ENCODE measurements at places on chromosomes 7 and 10.
A peak's percentile ranks its signal among the peaks of the same experiment; 100 is the strongest.

GRCh38 chr10:33150889-33151288 is 183.6 kb downstream of the NRP1 start:
- no peak for DNase-seq

- no peak for DNase-seq
These were observed 27.8 kb downstream of the ZNRF2 start for GRCh38 chr7:30312178-30312577.

- DNase-seq = peak; percentile 53
These were observed 18.8 kb downstream of the NOBOX start for GRCh38 chr7:144384555-144385245.

GRCh38 chr7:91582799-91583477 is 297.6 kb downstream of the MTERF1 start:
- DNase-seq = no peak

DNA sequence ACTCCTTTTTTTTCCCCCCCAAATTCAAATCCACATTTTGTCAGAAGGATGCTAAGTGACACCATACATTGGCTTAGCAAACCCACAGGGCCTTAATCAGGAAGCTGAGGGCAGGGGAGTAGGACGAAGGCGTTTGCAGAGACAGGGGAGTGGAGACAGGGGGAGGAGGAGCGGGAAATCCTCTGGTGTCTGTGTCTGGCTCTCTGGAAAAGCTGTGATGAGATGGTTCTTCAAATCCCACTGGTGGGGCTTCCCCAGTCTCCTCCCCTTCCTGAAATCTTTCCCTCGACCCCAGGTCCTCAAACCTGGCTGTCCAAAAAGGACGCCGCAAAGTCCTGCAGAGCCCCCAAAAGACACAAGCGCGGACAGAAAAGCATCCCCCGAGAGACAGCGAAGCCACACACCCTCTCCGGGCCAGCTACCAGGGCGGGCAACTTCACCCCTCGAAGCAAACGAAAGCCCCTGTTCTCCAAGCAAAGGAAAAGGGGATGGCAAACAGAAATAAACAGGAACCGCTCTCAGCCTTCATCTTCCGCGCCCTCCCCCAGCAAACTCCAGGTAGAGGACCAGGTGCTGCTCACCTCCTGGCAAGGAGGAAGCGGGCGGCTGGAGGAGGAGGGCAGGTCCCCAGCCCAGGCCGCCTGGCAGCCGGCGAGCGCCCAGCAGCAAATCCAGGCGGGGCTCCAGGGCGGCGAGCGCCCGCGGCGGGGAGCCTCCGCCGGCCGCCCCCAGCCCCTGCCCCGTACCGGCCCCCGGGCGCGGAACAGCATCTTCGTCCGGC is 520 bp downstream of the ELAPOR2 start:
- DNase-seq = no peak

DNA sequence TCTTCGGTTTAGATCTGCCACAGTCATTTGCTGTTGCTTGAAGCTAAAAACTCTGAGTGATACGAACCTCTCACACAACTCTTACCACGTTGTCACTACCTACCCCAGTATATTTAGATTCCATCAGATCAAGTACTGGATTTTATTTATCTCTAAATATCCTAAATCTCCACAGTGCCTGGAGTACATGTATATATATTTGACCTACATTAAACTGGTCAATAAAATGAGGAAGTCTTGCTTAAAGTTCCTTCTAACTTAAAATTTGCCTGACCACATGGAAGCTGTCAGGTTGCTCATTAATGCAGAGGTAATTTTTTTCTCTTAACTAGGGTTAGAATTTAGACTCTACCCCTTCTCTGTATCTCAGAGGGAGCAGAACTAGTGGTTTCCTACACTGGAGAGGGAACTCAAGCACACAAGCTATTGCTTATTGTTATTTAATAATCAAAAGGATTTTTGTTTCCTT is 3.1 kb upstream of the MACC1 start:
- DNase-seq = no peak

- no peak for DNase-seq
These were observed 187.6 kb downstream of the RNF133 start for GRCh38 chr7:122511268-122511667.

- DNase-seq = no peak
These were observed 51.0 kb downstream of the SKAP2 start for GRCh38 chr7:26813432-26813831.

DNA sequence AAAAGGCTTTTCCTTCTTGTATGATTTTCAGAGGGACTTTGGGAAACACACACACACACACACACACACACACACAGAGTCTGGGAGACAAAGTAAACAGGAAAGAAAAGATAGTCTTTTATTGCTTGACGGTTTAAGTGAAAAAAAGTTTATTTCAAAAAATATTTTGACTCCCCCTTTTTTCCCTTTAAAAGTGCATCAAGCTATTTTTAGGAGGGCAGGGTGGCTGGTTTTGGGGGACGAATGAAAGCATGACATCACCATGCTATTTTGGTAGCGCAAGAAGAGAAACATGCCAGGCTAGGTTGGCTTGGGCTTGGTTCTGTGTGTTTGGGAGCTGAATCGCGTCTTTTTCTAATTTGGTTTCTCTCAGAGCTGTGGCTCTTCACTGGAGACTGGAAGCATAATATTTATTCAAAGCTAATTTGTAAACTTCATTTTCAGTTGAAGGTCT is 129.2 kb downstream of the BAMBI start:
- DNase-seq = no peak

DNA sequence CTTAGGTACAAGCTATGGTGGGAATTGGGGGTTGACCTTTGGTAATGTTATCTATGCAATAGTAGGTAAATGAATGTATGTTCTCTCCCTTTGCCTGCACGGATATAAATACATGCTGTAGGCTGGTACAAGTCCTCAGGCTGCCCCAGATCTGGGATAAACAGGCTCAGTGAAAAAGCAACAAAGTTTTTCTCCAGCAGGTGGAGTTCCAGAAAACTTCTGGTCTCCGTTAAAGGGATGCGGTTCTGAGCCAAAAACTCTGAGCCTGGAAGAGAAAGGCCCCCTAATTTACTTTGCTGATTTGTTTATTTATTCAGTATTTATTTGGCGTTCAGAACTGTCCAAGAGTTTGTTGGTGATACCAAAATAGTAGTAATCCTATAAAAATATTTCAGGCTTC is 204.7 kb downstream of the ADRA2A start:
- no peak for DNase-seq

- DNase-seq = no peak
These were observed 256.0 kb downstream of the TRIL start for GRCh38 chr7:28702171-28702570.

DNA sequence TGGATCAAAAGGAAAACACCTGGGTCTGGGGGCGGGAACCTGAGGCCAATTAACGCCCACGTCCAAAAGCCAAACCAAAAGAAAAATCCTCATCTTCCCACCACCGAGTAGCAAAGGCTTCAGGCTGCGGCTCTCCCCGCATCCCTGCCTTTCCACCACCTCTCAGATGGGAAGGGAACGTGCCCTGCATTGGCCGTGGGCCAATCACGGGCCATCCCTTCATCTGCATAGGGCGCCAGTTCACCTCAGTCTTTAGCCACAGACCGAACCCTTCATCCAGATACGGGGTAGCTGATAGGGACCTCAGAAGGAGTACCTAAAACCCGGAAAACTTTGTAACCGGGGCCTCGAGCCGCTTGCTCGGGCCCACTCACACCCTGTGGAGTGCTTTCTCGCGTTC is 626 bp downstream of the PRPF18 start:
- DNase-seq = no peak

DNA sequence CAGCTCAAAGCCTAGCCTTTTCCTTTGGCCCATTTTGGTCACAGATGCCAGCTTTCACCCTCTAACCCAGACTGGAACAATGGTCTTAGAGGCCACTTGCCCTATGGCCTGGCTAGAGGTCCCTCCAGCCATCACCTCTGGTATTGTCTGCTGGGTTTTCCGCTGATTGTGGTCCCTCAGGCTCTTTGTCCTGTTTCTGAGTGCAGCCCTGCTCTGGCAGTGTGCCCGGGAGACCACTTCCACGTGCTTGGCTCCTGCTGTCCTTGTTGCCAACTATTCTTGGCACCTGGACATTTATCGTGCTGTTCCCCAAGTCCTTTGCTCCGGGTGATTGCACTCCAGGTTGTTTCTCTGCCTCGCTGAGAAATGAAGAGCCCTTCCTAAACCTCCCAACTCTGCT is 53.3 kb upstream of the FAM180A start:
- no peak for DNase-seq

DNA sequence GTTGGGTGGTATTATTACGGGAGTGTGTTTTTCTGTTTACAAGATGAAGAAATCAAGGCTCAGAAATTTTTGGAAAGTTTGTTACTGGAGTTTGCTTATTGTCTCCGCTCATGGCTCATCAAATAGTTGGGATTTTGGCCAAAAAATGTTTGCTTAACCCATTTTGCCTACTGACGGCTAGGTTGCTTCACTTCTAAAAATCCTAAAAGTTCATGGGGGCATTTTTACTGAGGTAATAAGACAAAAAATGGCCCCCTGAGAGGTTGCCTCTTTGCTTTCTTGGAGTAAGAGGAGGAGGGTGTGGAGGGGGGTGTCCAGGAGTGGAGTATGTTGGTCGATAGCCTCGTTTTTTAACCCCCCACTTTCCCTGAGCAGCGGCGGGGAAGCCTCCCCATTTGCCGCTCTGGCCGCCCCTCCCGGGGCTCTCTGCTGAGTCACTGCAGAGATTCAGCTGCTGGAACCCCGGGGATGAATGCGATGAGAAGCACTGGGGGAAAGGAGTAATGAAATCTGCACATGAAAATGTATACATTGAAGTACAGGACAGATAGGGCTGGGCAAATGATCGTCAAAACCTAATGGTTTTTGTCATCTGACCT is 1.5 kb downstream of the MEST start:
- no peak for DNase-seq

- DNase-seq = peak; percentile 15
These were observed 56.8 kb upstream of the DGKI start for GRCh38 chr7:137903382-137904169.

DNA sequence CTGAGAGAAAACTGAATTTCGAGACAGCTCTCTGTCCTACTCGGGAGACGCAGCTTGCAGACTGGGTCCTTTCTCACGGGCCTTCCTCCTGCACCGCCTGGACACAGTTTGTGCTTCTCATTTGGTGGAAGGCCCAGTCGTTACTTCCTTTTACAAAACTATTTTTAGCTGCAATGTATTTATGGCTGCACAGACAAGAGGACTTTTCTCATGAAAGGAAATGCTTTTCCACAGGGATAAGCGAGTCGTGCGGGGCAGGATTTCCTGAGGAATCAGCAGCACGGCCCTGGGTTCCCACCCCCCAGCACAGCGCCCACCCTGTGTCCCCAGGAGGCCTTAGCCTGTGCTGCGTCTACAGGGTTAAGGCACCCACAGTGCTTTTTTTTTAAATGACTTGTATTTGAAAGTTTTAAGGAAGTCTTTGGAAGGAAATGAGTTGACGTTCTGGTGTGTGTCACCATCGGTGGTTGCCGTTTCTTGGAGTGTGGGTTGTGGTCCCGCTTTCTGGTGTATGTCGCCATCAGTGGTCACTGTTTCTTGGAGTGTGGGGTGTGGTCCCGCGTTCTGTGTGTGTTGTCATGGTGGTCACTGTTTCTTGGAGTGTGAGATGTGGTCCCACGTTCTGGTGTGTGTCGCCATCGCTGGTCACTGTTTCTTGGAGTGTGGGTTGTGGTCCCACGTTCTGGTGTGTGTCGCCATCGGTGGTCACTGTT is 50.9 kb downstream of the INPP5A start:
- no peak for DNase-seq

- DNase-seq = no peak
These were observed 595.5 kb upstream of the PFKP start for GRCh38 chr10:2471811-2472210.

- DNase-seq = no peak
These were observed 79.6 kb downstream of the BMPR1A start for GRCh38 chr10:86836044-86836443.

DNA sequence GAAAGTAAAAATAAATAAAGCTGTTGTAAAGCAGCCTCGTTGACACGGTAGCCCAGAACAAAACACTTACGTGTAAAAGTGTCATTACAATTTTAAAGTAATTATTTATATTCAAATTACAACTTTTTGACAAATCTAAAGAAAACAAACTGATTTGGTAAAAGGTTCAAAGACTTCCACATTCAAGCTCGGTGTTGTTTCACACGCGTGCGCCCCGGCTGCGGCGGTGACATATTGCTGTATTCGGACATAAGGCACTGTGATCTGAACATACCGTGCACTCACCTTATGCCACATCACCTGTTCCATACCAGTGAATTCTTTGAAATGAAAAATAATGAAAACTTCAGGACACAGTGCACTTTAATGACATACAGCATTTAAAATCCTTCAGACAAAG is 36.9 kb upstream of the RHEB start:
- DNase-seq = no peak

GRCh38 chr7:234708-235553 is 42.6 kb downstream of the FAM20C start:
- DNase-seq = no peak

- DNase-seq = no peak
These were observed 111.7 kb upstream of the ZNF804B start for GRCh38 chr7:88647825-88648224.

GRCh38 chr10:17353568-17354300 is 100.7 kb downstream of the ST8SIA6 start:
- no peak for DNase-seq

DNA sequence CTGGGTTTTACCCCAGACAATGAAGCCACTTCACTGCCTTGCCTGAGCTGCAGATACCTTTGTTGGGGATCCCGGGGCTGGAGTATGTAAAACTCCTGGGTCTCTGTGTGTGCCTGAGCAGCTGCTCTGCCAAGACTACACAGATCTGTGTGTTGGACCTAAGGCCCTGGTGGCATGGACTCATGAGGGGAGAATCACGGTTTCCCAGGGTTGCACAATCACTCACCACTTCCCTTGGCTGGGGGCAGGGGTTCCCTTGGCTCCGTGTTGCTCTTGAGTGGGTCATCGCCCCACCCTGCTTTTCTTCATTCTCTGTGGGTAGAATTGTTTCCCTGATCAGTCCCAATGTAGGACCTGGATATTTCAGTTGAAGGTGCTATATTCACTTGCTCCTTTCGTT is 13.9 kb upstream of the TBATA start:
- DNase-seq = no peak

- no peak for DNase-seq
These were observed 13.2 kb downstream of the CHST12 start for GRCh38 chr7:2416650-2417049.

DNA sequence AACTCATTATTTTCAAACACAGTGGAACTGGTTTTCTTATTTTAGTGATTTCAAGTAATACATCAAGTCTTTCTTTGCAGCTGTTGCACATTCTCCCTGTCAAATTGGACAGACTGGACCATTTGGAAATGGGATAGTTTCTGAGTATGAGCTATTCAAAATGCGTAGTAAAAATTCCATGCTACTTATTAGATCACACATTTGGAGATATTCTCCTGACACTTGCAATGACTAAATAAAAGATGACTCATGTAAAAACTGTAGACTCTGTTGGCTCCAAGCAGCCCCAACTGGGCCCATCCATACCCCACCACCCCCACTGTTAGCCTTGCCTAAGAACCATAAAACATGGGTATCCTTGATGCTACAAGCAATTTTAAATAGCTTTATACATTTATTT is 25.9 kb upstream of the BICC1 start:
- DNase-seq = no peak

All from stimulated activated CD4-positive, alpha-beta T cell treated with anti-CD3 and anti-CD28 coated beads, Interleukin-12 subunit alpha, Interleukin-12 subunit beta, amount 100 ng/mL, for 24 hours (primary cell).